Left lung (tissue), 14 donors: ENCODE measurements at places on chromosomes 12 and 14.
A peak's percentile ranks its signal among the peaks of the same experiment; 100 is the strongest.

DNA sequence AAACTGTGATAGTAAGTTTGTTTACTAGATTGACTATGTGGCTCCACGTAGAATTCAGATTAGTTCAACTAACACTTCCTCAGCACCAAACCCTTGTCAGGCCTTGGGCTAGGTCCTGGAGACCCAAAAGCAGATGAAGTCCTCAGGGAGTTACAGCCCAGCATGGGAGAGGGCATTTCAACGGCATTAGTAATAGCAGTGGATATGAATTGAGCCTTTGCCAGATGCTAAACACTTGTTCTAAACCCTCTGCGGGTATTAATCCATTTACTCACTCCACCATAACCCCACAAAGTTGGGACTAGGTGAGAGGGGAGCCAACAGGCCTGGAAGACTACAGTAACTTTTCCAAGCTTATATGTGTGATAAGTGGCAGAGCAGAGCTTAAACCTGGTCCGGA lies 714.6 kb downstream of the DIO2 start:
- DNase-seq: no peak

DNA sequence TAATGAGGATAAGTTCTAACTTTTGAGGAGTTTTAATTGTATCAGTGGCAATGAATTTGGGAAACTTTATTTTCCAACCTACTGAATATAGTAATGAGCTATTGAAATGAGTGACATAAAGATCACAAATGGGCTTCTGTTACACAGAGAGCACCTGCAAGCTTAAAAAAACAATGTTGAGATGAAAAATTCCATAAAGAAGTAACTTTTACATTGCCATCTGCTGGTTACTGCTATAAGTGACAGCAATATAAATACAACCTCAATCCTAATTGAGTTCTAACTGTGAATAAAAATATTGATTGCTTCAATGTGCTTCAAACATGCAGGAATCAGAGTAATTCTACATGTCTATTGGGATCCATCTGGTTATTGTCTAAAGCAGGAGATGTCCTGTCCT lies 14.2 kb downstream of the WIF1 start:
- DNase-seq: no peak

GRCh38 chr12:17976202-17976601 lies 113.8 kb downstream of the RERGL start:
- DNase-seq: no peak

DNA sequence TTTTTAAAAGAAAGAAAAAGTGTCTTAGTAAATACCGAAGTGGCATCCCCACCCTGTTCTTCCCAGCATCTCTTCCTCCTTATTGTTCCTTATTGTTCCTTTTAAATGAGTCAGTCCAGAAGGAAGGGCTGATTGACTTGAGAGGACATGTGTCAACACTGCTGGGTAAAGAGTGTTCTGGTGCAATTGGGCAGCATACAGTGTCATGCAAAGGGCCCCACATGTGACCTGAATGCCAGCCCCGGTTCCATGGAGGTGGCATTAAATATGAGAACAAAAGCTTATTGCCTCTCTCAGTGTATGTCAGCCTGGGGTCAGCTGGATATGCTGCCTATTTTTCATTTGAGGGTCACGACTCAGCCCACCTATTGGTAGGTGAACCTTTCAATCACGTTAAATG lies 58.9 kb upstream of the RIC8B start:
- DNase-seq: no peak

DNA sequence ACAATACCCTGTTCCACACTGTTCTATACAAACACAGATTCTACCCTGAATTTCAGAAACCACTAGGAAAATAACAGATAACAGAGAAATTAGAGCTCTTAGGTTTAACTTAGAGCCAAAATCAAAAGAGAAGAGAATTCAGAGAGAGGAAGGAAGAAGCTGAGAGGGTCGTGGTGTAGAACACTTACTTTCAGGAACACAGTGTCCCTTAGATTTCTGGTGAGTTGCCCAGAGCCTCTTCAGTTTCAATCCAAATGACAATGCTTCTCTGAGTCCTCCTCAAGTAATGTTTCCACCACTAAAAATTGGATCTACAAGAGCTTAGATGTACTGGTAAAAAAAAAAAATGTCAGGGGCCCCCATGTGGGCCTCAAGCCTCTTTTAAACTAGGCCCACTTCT lies 2.6 kb downstream of the YAF2 start:
- no peak for DNase-seq

DNA sequence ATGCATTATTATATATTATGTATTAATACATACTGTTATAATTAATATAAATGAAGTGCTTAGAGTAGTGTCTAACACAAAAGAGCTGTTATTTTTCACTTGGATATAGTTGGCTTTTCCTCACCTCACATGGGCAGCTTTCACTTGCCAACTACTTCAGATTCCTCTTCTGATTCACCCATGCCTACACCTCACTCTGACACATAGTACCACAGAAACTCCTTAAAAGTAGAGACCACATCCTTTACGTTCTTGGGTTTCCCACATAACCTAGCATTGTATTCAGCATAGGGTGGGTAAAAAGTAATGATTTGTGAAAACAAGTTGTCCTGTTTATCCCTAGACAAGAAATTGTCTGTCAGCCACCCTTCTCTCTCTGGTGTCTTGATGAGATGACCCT lies 61.0 kb downstream of the DIO2 start:
- no peak for DNase-seq

- no peak for DNase-seq
Observed at GRCh38 chr12:64801381-64801780, 23.1 kb upstream of the TBC1D30 start.

DNA sequence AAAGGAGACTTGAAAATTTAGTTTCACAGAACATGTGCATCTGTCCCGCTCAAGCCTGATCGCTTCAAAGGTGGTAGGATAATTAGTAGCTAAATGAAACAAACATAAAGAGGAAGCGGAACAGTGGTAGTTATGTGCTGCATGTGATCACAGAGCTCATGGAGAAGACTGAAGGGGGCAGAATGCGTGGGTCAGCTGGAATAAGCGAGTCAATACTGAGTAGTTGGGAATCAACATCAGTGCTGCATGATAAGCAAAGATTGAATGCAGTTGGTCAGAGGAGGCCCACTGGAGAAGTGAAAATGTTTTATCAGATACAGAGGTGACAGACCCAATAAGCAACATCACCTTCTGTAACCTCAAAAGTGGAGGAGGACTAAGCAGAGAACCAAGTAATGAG lies 95.1 kb upstream of the RFX4 start:
- no peak for DNase-seq

GRCh38 chr14:30264161-30264560 lies 294.8 kb upstream of the G2E3 start:
- no peak for DNase-seq

- no peak for DNase-seq
Observed at GRCh38 chr14:78700236-78700635, 530.1 kb downstream of the NRXN3 start.

GRCh38 chr14:41859336-41859735 lies 252.7 kb downstream of the LRFN5 start:
- no peak for DNase-seq

- DNase-seq: no peak
Observed at GRCh38 chr12:96521895-96522682, 32.7 kb downstream of the CFAP54 start.

DNA sequence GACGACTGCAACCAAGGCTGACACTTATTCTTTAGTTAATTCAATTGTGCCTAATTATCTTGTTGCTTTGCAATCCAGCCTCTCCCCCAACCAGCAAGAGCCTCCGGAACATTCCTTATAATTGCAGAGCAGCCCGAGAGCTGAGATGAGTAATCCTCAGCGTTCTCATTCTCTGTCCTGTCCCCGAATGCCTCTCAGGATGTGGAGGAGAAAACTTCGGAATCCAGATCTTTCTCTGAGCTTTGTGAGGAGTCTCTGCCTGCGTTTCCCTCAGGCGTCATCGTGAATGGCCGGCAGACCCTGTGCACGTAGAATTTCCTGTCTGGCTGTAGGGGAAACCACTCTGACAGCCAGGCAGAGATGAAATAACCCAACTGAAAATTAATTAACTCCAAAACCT lies 160.5 kb upstream of the DIO3 start:
- no peak for DNase-seq

DNA sequence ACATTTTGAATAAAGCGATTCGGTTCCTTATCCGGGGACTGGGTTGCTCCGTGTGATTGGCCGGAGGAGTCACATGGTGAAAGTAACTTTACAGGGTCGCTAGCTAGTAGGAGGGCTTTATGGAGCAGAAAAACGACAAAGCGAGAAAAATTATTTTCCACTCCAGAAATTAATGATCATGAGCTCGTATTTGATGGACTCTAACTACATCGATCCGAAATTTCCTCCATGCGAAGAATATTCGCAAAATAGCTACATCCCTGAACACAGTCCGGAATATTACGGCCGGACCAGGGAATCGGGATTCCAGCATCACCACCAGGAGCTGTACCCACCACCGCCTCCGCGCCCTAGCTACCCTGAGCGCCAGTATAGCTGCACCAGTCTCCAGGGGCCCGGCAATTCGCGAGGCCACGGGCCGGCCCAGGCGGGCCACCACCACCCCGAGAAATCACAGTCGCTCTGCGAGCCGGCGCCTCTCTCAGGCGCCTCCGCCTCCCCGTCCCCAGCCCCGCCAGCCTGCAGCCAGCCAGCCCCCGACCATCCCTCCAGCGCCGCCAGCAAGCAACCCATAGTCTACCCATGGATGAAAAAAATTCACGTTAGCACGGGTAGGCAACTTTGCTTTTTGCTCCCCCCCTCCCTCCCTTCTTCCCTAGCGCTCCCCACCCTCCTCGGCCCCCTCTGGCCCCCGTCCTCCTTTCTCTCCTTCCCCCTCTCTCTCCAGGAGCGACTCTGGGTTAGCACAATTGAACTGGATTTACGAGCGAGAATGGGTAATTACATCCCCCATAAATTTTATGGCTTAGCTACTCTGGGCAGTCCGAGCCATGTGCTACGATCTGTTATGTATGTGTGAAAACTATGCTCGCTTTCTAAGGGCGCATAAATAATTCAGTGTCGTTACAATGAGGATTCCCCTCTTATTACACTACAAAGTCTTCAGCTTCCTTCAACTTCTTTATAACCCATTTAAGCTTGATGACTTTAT lies at the start of gene HOXC4:
HOXC4 (plus strand) TSS at position 85 of the 991 bp plus-strand sequence; CDS start at position 173, 88 bp downstream.
- no peak for DNase-seq

GRCh38 chr12:125187148-125187745 lies 122.0 kb downstream of the AACS start:
- no peak for DNase-seq

DNA sequence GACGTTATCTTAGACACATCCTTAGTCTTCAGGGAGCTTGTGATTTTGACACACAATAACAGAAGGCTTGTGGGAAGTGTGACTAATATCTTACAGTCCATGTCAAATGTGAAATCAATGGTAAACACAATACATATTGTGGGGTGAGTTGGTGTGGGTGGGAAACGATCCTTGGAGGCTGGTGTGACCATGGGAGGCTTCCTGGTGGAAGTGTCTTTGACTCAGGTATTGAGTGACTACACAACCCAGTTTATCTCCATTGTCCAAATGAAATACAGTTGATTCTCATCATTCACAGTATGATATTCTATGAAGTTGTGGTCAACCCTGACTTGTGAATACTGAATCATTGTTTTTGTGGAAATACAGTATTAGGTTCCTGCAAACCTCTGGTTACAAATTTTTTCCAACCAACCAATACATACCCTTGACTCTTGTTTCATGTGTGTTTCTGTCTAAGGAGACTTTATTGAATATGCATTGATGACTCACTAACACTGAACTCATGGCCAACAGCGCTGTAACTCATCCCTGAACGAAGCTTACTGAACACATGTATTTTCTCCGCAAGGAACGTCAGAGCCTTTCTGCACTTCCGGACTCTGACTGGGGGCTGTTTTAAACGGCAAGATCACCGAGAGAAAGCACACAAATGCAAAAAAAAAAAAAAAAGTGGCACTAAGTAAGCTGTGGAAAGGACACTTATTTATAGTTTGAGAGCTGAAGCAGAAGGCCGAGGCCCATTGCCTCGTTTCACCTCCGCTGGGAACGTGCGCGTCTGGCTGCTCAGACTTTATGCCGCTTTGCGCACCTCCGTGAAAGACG lies 59.0 kb downstream of the CLMN start:
- no peak for DNase-seq

- DNase-seq: no peak
Observed at GRCh38 chr12:27580561-27581330, 56.7 kb downstream of the PPFIBP1 start.

DNA sequence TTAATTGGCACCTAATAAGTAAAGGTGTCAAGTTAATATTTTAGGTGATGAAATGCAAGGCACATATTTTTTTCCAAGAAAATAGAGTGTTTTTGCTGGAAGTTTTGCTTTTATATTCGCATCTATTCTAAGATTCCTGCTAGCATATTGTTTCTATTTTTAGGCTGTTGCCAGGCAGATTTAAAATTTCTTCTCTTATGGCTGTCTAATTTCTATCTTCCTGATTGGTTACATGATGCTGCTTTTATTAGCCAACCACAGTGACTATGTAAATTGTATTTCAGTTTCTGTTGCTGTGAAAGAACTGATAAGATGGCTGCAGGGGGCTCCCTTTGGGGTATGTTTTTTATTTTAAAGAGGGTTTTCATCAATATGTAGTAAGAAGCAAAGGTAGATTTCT lies 42.7 kb downstream of the ATF7IP start:
- peak; percentile 42 for DNase-seq

DNA sequence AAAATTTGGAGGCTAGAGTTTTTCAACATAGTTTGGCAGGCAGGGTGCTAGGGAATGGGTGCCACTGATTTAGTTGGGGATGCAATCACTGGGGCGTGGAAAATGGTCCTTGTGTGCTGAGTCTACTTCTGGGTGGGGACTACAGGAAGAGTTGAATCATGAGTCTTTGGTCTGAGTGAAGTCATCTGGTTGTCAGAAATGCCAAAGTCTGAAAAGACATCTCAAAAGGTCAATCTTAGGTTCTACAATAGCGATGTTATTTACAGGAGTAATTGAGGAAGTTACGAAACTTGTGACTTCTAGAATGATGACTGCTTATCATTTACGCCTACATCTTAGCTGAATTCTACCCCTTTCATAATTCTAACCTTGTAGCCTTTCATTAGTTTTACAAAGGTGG lies 209.1 kb downstream of the NUBPL start:
- DNase-seq: no peak

- no peak for DNase-seq
Observed at GRCh38 chr14:93163564-93163963, 21.1 kb downstream of the MOAP1 start.

- no peak for DNase-seq
Observed at GRCh38 chr12:130356222-130356621, 18.5 kb downstream of the PIWIL1 start.

DNA sequence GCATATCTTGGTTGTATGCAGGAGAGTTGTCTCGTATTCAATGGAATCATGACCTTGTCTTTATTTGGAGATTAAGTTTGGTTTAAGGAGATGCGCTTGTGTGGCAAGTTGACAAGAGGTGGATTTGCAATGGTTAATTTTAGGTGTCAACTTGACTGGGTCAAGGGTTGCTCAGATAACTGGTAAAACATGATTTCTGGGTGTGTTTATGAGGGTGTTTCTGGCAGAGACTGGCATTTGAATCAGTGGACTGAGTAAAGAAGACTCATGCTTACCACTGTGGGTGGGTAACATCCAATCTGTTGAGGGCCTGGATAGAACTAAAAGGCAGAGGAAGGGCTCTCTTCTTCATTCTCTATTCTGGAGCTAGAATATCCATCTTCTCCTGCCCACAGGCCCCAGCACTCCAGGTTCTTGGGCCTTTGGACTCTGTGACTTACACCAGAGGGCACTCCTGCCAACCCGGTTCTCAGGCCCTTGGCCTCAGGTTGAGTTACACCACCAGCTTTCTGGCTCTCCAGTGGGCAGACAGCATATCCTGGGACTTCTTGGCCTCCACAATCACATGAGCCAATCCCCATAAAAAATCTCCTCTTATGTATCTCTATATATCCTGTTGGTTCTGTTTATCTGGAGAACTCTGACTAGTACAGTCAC lies 141.5 kb upstream of the ARID2 start:
- no peak for DNase-seq
